Hypothalamus (tissue), 51 donors: ENCODE measurements at places on chromosomes 3 and 15.

DNA sequence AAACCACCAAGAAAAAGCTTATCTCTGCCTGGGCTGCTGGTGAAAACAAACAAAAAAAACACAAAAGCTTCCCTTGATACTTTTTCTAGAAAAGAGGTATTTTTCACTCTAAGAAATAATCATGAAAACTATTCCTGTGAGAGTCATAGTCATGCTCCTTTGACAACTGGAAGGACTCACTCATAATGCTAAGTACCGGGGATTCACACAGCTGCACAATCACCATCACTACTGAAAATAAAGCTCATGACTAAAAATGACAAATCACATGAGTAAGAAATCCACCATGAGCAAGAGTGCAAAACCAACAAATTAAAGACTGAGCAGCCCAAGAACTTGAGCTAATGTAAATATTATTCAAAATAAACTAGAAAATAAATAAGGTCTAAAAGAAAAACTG, 10.6 kb upstream of the POU1F1 start:
- DNase-seq: no peak

GRCh38 chr3:182148360-182148759, 436.6 kb downstream of the SOX2 start:
- DNase-seq: no peak

- DNase-seq: no peak
These were observed 21.1 kb downstream of the GTF2E1 start for GRCh38 chr3:120763601-120764000.

DNA sequence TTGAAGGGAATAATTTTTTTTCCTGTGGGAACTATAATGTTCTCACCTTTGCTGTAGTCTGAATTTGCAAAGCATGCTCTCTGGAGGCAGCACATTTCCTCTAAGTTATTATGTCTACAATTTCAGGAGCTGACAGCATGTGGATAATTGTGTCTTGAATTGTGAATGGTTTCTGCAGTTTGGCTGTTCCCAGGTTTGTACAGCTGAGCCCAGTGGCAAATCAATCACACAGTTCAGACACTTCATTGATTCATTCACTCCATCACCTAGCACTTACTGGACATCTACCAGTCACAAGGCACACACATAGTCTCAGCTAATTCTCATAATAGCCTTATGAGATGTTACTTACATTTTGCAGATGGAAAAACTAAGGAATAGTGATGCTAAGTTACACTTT, 219.0 kb upstream of the ROPN1 start:
- no peak for DNase-seq

GRCh38 chr15:23690015-23690414, 2.9 kb upstream of the NDN start:
- no peak for DNase-seq

DNA sequence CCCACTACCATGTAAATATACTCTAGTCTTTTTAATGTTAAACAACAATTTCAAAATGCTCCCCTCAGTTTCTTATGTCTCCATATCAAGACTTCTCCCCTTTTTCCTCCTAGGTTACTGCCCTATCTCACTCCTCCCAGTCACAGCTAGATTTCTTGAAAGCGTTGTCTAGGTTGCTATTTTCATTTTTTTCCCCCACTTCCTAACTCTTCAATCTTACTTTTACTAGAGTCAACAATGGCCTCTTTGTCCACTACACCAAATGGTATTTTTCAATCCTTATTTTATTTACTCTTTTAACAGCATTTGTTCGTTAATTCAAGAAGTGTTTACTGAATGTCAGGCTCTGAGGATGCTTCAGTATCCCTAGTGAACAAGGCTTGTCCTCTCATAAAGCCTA, 84.4 kb downstream of the VPS8 start:
- no peak for DNase-seq

- DNase-seq: no peak
These were observed 210.2 kb downstream of the NR1D2 start for GRCh38 chr3:24155276-24155675.

DNA sequence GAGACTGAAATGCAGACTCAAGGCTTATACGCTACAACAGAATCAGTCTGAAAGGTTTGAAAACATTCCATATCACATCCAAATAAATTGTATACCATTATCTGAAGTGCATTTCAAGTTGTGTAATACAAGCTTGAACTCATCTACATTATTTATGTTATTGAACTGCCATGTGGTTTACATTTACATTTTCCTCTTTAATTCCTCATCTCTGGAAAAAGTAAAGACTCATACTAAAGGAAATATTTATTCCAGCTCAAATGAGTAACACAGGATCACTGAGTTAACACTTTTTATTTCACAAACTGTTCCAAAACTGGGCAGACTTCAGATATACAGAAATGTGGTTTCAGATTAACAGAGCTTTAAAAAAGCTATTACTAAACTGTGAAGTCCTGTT, 282.5 kb downstream of the ULK4 start:
- no peak for DNase-seq

- no peak for DNase-seq
These were observed 27.7 kb downstream of the POLQ start for GRCh38 chr3:121517953-121518655.

DNA sequence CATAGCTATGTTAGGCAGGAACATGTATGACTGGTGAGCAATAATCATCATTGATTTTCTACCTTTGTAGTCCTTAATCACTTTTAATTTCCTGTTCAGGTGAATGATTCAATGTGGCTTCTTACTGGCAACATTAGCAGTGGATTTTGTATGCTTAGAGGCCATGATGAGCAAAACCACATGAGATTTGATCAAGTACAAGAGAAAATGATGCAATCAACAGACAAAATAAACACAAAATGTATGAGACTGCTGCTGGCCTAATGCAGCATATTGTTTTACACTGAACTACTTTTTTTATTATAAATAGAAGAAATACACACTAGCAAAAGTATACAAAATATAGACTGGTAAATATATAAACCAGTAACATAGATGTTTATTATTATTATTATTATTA, 47.5 kb upstream of the SI start:
- DNase-seq: no peak

- DNase-seq: no peak
These were observed 60.9 kb downstream of the PRICKLE2 start for GRCh38 chr3:64164349-64164748.
